ENCODE measurements at places on chromosomes 12 and 14. TPM values are rescaled to one million over a fixed set of nuclear protein-coding genes. Genes with fewer than 3 reads are reported as not detected.

MYF6 gene
- under 0.01 TPM for total RNA-seq

TDP1 gene
- total RNA-seq = 13.7 TPM

GALNT6 gene
- 115 TPM for total RNA-seq

MYBPC1 gene
- not detected for total RNA-seq

VDR gene
- total RNA-seq = 9.8 TPM

PPP2R5C gene
- total RNA-seq = 82.7 TPM

TCL1B gene
- total RNA-seq = not detected

CCDC177 gene
- total RNA-seq = not detected

DNA sequence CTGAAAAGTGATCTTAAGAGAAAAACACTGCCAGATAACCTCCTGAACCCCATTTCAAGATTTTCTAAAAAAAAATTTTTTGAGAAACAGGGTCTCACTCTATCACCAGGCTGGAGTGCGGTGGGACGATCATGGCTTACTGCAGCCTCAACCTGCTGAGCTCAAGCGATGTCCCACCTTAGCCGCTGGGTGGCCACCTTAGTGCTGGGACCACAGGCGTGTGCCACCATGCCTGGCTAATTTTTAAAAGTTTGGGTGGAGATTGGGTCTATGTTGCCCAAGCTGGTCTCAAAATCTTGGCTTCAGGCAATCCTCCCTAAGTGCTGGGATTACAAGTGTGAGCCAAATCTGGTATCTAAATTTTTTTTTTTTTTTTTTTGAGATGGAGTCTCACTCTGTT is 3.4 kb downstream of the PNMA1 start:
- no peak overlapping the region for H3K27ac ChIP-seq
- no peaks in the 10 kb centered on the region for H3K27me3 ChIP-seq
- H3K4me1 ChIP-seq = peaks cover 2% of the 10 kb centered on the region
- peaks cover 2% of the 10 kb centered on the region for H3K36me3 ChIP-seq

- peak overlapping the region; percentile 59 for H3K4me3 ChIP-seq
- H3K27ac ChIP-seq = peak overlapping the region; percentile 73
- H3K4me1 ChIP-seq = peaks cover 12% of the 10 kb centered on the region
- DNase-seq = no peak
- no peaks in the 10 kb centered on the region for H3K36me3 ChIP-seq
- H3K27me3 ChIP-seq = no peaks in the 10 kb centered on the region
Measured at GRCh38 chr12:3753544-3754284, 805 bp upstream of the CRACR2A start.

- H3K4me3 ChIP-seq = no peak overlapping the region
- no peaks in the 10 kb centered on the region for H3K36me3 ChIP-seq
- H3K4me1 ChIP-seq = peaks cover 2% of the 10 kb centered on the region
- H3K27me3 ChIP-seq = no peaks in the 10 kb centered on the region
Measured at GRCh38 chr12:998020-998874, 7.2 kb downstream of the ERC1 start.

GRCh38 chr12:89236237-89236636 is 116.1 kb downstream of the DUSP6 start:
- H3K4me3 ChIP-seq = no peak overlapping the region
- no peaks in the 10 kb centered on the region for H3K36me3 ChIP-seq
- no peak overlapping the region for H3K27ac ChIP-seq
- DNase-seq = peak; percentile 50

DNA sequence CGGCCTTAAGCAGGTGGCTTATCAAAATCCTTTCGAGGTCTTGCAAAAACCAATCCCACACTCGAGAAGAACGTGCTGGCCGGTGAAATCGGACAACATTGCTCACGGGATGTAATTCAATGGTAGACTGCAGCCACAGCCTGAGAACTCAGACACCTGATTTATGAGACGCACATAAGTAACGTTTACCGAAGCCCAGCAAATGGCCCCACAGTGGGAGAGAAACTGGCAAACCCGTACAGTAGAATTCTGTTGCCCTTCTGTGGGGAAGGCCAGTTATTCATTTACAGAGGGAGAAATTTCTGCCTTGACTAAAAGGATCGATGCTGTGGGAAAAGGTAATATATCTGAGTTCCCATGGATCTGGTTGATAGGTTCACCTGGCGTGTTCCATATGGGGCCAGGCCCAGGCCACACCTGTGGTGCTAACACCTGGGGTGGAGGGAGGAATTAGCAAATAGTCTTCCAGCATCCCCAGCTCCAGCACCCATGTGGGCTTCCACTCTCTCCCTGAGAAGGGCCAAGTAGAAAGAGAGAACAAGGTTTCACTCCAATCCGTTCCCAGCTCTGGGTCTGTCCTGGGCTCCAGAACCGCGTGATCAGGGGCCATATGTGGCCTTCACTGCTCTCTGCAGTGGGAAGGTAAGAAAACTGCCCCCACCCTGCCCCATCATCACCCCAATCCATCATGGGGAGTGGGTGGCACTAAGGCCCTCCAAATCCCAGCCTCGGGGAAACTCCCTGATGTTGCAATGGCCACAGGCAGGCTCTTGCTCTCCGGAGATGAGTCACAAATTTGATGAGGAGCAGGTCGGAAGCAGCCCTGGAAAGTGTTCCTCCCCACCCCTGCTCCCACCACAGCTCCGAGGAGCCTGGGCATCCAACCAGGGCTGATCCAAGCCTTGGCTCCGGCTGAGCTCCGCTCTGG is 12.7 kb downstream of the BDKRB1 start:
- no peaks in the 10 kb centered on the region for H3K27me3 ChIP-seq
- H3K4me3 ChIP-seq = no peak overlapping the region
- H3K27ac ChIP-seq = peak overlapping the region; percentile 81
- peak; percentile 96 for DNase-seq
- H3K4me1 ChIP-seq = peaks cover 18% of the 10 kb centered on the region

- H3K4me1 ChIP-seq = no peaks in the 10 kb centered on the region
- no peaks in the 10 kb centered on the region for H3K27me3 ChIP-seq
- no peak overlapping the region for H3K27ac ChIP-seq
- no peak overlapping the region for H3K4me3 ChIP-seq
- no peaks in the 10 kb centered on the region for H3K36me3 ChIP-seq
Measured at GRCh38 chr12:1328391-1328790, 266.0 kb downstream of the FBXL14 start.

DNA sequence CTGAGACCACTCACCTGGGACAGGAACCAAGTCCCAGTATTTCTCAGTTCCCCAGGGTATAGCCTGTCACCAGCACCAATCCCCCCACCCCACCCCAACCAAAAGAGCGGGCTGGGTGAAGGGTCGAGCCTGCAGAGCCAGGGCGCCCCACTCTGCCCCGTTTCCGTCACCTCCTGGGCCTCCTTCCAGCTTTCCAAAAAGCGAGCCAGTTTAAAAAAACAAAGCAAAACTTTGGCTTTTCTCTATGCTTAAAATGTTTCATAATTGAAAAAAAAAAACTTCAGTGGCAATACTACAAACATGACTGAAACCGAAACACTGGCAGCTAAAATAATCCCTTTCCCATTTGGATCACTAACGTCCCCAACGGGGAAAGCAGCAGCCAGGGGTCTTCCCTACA is 7.5 kb downstream of the CAMKK2 start:
- no peak overlapping the region for H3K27ac ChIP-seq
- peaks cover 9% of the 10 kb centered on the region for H3K4me1 ChIP-seq
- peak overlapping the region; percentile 27 for H3K4me3 ChIP-seq
- H3K36me3 ChIP-seq = peaks cover 3% of the 10 kb centered on the region
- no peaks in the 10 kb centered on the region for H3K27me3 ChIP-seq

GRCh38 chr14:34099635-34100034 is 148.8 kb upstream of the EGLN3 start:
- H3K36me3 ChIP-seq = no peaks in the 10 kb centered on the region
- H3K4me1 ChIP-seq = no peaks in the 10 kb centered on the region
- DNase-seq = no peak
- H3K27me3 ChIP-seq = no peaks in the 10 kb centered on the region
- no peak overlapping the region for H3K4me3 ChIP-seq

DNA sequence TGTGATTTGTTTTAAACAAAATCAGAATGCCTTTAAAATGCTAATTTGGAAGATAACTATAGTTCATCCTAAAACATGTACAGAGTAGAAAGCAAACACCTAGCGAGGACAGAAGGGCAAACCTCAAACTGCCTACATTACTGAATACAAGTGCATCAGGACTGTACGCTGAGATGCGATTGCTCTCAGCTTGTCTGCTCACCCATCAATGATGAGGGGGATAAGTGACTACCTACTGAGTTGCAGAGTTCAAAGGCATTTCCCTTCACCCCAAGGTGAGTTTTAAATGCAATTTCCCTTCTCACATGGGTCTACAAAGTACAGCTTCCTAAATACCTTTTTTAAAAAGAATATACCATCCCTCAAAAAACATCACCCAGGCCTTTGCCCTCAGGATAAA is 52.9 kb downstream of the PHLDA1 start:
- H3K27me3 ChIP-seq = no peaks in the 10 kb centered on the region
- no peak for DNase-seq
- H3K27ac ChIP-seq = peak overlapping the region; percentile 98

DNA sequence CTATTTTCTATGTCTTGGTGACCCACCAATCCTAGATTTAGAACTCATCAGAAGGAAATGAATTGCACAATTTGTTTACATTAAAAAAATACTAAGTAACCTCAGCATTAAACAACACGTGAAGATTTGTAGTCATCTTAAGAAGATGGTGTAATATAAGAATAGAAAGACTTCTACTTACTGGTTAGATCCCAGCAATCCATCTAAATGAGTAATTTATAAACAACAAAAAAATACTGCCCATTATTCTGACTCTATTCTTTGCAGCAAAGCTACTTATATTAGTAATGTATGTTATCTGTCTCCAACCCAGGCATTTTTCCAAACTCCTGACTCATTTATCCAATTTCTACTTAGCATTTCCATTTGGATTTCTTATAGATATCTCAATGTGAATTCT is 67.8 kb downstream of the CD163L1 start:
- H3K36me3 ChIP-seq = no peaks in the 10 kb centered on the region
- DNase-seq = peak; percentile 12
- H3K27ac ChIP-seq = no peak overlapping the region
- no peaks in the 10 kb centered on the region for H3K4me1 ChIP-seq
- H3K4me3 ChIP-seq = no peak overlapping the region
- no peaks in the 10 kb centered on the region for H3K27me3 ChIP-seq

GRCh38 chr12:15538881-15539280 is 216.6 kb downstream of the PTPRO start:
- no peak overlapping the region for H3K27ac ChIP-seq
- DNase-seq = no peak
- H3K4me1 ChIP-seq = peaks cover 4% of the 10 kb centered on the region
- no peaks in the 10 kb centered on the region for H3K36me3 ChIP-seq
- no peak overlapping the region for H3K4me3 ChIP-seq

DNA sequence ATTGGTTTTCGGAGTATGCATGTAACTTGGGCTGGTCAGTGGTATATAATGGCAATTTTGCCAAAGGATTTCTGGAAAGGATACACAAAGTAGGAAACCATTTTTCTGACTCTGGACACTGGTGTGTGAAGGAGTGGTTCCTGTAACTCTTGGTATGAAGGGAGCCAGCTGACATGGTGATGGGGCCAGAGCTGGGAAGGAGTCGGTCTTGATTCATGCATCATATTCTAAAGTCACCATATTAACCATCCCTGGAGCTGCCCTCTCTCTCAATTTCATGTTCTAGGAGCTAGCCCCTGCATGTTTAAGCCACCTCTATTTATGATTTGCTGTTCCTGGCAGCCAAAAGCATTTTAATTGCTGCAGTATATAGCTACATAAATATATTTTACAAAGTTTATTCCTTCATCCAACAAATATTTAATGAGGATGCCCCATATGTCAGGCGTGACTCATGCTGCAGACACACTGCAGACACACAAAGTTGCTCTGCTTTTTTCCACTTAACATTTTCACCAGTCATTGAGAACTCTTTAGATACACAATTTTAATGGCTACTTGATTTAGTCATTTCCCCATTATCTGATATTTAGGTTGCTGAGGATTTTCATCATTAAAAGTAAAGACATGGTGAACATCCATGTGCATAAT is 78.7 kb upstream of the PSMC1 start:
- no peaks in the 10 kb centered on the region for H3K36me3 ChIP-seq
- no peaks in the 10 kb centered on the region for H3K4me1 ChIP-seq
- no peak overlapping the region for H3K4me3 ChIP-seq
- DNase-seq = peak; percentile 19
- no peaks in the 10 kb centered on the region for H3K27me3 ChIP-seq

DNA sequence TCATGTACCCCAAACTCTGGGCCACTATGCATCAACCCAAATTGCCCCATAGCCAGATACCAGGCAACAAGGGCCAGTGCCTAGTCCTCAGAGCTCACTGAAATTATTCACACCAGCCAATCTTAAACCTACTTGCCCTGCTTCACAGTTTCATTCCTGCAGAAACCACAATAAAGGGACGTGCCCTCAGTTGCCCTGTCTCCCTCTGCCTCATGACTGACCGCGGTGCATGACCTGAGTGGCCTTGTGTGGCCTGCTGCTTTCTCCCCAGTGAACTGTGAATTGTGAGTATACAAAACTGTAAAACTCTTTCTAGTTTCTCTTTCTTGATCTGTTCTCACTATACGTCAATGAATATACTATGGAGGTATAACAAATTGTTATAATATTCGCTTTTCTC is 490.9 kb upstream of the MIS18BP1 start:
- no peaks in the 10 kb centered on the region for H3K4me1 ChIP-seq
- no peak for DNase-seq
- no peak overlapping the region for H3K27ac ChIP-seq
- H3K4me3 ChIP-seq = no peak overlapping the region

DNA sequence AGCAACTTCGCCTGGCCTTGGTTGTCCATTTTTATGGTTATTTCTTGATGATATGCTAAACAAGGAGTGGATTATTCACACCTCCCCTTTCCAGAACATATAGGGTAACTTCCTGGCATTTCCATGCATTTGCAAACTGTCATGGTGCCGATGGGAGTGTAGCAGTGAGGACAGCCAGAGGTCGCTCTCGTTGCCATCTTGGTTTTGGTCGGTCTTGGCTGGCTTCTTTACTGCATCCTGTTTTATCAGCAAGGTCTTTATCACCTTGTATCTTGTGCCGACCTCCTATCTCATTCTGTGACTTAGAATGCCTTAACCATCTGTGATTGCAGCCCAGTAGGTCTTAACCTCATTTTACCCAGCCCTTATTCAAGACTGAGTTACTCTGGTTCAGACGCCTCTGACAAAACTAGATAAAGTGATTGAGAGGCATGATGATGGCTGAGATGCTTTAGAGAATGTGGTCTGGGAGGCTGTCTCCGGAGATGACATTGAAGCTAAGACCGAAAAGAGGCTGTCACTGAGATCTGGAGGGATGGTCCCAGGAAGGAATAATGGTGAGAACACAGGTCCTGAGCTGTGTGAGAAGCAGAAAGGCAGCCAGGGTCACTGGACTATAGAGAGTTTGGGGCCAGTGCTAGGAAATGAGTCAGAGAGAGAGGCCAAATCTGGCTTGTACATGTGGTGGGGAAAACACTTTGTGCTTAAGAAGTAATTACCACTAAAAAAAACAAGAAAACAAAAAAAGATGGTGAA is 2.9 kb downstream of the GLT1D1 start:
- no peak for DNase-seq
- no peak overlapping the region for H3K4me3 ChIP-seq
- no peaks in the 10 kb centered on the region for H3K36me3 ChIP-seq
- no peaks in the 10 kb centered on the region for H3K4me1 ChIP-seq
- H3K27me3 ChIP-seq = no peaks in the 10 kb centered on the region

GRCh38 chr12:4829793-4830162 is 79.9 kb upstream of the KCNA1 start:
- no peak overlapping the region for H3K4me3 ChIP-seq
- no peaks in the 10 kb centered on the region for H3K36me3 ChIP-seq
- DNase-seq = no peak
- H3K27ac ChIP-seq = no peak overlapping the region
